ENCODE measurements at places on chromosomes 1 and 21.

DNA sequence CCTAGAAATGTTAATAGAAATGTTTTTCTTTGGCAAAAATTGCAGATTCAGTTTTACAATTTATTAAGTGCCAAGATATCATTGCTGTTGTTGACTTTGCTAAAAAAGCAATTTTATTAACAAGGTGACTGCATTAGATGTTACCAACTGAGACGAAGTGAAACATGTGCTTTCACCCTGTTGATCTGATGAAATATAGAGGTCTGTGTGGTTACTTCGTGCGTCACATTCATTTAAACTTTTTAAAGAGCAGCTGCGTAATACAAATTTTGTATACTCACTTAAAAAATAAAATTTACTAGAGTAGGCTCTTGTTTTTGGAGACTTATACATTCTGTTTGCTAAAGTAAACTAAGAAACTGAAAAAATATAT lies 465.7 kb downstream of the USP25 start:
- no peak for DNase-seq

DNA sequence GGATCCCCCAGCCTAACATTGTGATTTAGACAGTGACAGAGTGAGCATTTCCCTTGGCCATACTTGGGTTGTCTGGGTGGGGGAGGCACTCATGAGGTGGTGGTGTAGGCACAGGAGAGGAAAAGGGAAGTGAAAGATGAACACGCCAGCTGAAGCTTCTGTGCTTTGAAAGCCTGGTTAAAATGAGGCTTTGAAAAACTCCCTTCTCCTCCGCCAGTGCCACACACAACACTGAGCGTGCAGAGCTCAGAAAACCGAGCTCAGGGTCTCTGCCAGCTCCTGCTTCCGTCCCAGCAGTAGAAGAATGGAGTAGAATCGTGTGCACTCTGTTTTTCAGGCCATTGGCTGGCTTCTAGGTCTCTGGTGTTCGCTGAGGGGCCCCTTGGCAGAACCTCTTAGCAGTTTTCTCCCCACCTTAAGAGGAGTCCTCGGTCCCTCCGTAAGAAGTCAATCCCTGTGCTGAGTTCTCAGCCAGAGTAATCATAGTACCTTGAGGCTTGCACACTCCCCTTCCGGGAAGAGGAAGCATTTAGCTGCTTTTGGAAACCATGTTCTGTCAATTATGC lies 12.9 kb downstream of the PLEKHM2 start:
- no peak for DNase-seq

DNA sequence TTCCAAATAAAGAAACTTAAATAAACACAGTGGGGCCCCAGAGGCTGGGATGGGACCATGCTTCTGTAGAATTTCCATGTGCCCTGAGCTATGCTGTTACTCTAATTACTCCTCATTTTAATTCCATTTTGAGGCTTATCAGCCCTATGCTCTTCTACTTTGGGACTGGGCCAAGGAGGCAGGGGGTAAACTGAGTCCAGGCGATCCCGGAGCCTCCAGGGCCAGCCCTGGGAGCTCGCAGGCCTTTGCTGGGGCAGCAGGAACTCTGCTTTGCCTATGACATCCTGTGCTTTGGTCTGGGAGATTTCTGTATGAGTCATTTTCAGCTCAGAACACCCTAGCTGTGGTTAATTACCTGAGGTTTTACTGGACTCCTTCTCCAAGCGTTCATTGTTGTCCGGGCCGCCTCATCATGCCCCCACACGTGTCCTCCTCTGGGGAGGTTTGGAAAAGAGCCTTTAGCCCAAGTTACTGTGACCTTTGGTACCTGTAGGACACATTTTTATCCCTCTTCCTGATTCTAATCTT lies 95.7 kb downstream of the RHOU start:
- DNase-seq, result no peak

DNA sequence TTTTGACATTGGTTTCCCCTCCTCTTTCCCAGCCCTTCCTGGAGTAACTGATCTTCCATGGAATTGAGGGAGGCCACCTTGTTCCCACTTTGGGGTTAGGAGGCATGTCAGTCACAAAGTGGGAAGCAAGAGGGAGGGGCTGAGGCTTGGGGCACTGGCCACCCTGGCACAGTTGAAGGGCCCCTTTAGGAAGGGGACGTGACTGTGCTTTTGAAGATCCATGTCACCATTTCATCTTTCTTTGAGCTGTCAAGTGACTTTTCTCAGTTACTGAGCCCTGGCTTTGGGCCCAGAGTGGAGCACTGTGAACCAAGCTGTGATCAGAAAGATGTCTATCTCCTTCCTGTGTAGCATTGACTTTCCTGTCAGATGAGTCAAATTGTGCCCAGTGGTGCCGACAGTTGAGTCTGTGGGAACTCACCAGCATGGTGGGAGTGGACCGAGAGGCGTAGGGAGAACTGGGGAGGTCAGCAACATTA lies 38.5 kb upstream of the TDRD10 start:
- no peak for DNase-seq

DNA sequence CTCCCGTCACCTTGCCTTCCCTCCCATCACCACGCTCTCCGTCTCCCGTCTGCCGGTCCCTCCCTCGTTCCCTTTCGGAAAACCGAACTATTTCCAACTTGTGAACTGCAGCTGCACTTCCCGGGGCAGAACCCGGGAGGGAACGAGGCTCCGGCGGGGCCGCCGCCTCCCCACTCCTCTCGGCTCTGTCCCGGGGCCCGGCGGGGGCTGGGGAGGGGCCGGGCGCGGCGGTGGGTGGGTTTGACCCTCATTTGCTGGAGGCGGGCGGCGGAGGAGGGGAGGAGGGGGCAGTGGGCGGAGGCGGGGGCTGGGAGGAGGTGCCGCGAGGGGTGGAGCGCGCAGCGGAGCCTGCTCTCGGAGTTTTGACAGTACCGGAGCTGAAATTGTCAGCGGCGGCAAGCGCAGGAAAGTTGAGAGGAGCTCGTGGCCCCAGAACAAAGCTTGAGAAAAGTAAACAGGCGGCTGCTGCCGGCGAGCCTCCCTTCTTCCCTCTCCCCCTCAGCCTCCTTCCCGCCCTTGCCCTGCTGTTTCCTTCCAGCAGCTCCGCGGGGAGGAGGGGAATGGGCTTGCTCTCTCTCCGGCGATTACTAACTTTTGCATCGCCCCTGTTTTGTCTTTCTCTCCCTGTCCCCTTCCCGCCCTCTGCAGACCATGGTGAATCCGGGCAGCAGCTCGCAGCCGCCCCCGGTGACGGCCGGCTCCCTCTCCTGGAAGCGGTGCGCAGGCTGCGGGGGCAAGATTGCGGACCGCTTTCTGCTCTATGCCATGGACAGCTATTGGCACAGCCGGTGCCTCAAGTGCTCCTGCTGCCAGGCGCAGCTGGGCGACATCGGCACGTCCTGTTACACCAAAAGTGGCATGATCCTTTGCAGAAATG lies 2.9 kb downstream of the LMO4 start:
- peak; percentile 89 for DNase-seq

- DNase-seq, result no peak
Observed at GRCh38 chr1:151916726-151917370, 7.5 kb upstream of the THEM4 start.

- no peak for DNase-seq
Observed at GRCh38 chr1:169326956-169327268, 40.7 kb downstream of the NME7 start.

DNA sequence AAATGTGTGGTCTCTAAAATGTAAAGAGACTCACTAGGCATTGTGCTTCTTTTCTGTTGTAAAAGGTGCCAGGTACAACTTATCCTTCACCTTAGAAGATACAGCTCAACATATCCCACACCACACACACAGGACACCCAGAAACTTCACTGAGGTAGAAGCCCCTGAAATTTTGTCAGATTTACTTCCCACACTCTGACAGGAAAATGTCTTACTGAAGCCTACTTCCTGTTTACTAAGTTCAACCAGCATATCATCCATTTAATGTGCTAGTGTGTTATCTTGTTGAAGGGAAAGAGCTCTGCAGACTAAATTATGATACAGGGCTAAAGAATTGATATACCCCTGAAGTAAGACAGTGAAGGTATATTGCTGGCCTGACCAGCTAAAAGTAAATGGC lies 39.9 kb upstream of the INSL5 start:
- DNase-seq, result no peak

DNA sequence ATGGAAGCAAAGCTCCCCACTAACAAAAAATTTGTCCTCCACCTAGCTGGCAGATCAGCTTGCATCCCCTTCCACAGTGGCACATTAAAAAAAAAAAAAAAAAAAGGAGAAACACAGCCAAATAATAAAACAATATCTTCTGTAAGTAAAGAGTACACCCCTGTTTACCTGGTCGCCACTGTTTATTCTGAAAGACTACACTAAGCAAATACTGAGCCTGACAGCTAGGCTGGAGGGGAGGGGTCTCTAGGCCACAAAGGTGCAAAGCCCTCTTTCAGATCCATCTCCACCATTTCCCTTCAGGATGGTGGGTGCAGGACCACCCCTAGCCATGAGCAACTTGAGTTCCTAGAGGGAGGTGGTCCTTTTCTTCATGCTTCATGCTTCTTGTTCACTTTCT lies 22.8 kb upstream of the SLC45A3 start:
- DNase-seq, result peak; percentile 48

DNA sequence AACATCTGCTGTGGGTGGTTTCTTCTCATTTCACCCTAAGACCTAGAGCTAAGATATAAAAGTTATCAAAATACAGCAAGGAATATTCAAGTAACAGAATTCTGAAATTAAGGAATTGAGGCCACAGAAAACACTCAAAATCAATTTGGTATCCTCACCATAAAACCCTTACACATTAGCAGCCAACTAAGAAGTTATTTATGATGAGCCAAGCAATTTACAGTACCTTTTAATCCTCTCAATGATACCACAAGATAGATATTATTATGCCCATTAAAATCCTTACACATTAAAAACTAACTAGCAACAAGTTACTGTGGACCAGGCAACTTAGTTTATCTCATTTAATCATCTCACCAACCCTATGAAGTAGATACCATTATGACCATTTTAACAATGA lies 81.6 kb downstream of the FAF1 start:
- no peak for DNase-seq

- no peak for DNase-seq
Observed at GRCh38 chr1:233617025-233617424, 3.1 kb downstream of the KCNK1 start.

GRCh38 chr1:219296430-219297355 lies 123.0 kb downstream of the LYPLAL1 start:
- peak; percentile 42 for DNase-seq

GRCh38 chr21:44510508-44511218 lies 29.3 kb downstream of the KRTAP10-1 start:
- DNase-seq, result peak; percentile 33

- no peak for DNase-seq
Observed at GRCh38 chr1:60421965-60422364, 348.4 kb upstream of the C1orf87 start.

DNA sequence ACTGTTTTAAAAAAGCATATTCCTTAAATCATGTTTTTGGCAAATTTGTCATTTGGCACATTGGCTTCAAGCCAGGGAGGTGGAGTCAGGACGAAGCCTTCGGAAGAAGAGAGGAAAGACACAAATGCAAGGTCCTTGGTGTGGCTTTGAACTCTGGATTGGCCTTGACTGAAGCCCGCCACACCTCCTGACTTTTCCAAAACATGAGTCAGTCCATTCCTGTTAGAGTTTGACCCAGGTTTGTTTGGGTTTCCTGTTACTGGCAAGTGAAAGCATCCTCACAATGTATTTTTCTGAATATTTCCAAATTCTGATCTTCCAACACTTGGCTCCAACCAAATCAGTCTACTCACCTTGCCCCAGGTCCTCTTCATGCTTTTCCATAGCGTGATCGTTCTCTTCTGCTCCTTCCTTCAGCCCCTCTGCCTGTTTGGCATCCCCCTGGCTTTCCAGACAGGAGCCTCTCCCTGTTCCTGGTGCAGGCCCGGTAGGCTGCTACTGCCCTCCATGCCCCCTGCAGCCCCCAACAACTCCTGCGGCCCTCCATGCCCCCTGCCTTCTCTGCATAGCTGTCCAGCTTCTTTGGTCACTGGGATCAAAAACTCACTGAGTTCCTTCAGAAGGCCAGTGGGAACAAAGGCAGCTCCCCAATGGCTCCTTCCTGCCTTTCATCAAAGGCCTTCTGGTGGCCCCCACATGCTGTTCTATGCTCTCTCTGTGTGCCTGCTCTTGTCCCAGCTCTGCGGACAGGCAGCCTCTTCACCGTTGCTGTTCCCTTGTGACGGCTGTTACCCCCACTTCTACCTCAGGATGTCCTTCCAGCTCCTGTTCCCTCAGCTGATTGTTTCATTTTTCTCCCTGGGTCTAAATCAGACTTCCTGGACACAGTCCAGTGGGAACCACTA lies 30.4 kb upstream of the SLC30A1 start:
- DNase-seq, result no peak

DNA sequence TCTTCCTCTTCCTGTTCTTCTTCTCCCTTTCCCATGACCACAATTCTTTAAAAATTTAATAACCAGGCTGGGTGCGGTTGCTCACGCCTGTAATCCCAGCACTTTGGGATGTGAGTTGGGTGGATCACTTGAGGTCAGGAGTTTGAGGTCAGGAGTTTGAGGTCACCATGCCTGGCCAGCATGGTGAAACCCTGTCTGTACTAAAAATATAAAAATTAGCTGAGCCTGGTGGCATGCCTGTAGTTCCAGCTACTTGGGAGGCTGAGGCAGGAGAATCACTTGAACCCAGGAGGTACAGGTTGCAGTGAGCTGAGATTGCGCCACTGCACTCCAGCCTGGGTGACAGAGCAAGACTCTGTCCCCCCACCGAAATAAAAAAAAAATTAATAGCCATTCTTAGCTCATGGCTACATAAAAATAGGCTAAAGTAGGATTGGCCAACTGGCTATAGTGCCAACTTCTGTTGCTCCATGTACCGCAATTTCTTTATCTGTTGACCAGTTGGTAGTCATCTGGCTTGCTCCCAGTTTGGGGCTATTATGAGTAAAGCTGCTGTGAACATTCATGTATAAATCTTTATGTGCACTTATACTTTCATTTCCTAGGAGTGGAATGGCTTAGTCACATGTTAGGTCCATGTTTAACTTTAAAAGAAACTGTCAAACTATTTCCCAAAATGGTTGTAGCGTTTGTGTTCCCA lies 136.3 kb downstream of the PEX14 start:
- DNase-seq, result no peak

DNA sequence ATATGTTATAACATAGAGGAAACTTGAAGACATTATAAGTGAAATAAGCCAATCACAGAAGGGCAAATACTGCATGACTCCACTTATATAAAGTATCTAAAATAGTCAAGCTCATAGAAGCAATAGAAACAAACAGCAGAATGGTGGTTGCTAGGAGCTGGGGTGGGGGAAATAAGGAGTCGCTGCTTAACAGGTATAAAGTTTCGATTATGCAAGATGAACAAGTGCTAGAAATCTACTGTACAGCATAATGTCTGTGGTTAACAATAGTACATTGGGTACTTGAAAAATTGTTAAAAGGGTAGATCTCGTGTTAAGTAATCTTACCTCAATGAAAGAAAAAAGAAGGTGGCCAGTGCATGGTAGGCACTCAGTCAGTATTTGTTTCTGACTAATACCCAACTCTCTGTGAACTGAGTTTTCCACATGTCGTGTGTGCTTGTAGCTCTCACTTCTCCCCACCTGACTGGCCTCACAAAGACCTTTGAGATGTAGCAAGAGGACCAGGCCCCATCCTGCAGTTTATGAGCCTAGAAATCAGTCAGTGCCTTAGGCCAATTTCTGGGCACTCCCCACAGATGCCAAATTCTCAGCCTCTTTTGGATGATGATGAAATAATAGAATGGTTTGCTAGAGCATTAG lies 14.7 kb upstream of the SPRR5 start:
- DNase-seq, result no peak

All from NCI-H345 (cell line).